Nephron progenitor cell (in vitro differentiated cells): ENCODE measurements at places on chromosomes 5 and 9.

DNA sequence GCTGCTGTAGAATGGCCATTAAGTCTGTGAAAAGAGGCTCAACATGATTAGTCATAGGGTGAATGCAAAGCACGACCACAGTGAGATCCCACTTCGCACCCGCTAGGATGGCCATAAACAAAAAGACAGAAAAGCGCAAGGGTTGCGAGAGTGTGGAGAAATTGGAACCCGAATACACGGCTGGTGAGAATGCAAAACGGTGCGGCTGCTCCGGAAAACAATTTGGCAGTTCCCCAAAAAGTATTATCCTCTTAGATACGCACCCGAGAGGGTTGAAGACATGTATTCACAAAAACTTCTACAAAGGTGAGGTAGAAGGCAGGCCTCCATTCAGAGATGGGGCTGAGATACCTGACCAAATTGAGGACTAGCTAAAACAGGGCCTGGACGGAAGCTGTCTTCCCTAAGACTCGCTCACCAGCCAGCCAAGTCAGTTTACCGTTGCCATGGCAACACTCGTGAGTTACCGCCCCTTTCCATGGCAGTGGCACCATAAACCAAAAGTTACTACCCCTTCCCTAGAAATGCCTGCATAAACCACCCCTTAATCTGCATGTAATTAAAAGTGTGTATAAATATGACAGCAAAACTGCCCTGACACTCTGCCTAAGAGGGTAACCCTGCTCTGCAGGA, 726 bp upstream of the PSMB7 start:
- no peak for DNase-seq

GRCh38 chr9:113886026-113886369, 9.9 kb downstream of the ZNF618 start:
- DNase-seq: no peak

- DNase-seq: no peak
Observed at GRCh38 chr5:143987751-143988560, 176.0 kb downstream of the HMHB1 start.

DNA sequence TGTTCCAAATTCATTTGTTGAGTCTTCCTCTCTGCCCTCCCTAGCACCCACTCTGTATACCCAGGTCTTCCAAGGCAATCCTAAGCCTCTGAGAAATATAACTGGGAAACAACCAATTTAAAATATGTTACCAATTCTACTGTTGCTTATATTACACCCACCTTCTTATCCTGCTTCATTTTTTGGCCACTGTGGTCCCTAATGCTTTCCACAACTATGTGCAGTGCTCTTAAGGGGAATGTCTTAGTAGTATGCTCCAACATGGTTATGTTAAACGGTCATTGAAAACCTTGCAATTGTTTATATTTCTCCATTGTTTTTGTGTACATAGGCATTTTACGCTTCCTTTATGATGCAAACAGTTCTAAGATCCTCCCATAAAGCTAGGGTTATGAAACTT, 273.1 kb upstream of the HAPLN1 start:
- no peak for DNase-seq

DNA sequence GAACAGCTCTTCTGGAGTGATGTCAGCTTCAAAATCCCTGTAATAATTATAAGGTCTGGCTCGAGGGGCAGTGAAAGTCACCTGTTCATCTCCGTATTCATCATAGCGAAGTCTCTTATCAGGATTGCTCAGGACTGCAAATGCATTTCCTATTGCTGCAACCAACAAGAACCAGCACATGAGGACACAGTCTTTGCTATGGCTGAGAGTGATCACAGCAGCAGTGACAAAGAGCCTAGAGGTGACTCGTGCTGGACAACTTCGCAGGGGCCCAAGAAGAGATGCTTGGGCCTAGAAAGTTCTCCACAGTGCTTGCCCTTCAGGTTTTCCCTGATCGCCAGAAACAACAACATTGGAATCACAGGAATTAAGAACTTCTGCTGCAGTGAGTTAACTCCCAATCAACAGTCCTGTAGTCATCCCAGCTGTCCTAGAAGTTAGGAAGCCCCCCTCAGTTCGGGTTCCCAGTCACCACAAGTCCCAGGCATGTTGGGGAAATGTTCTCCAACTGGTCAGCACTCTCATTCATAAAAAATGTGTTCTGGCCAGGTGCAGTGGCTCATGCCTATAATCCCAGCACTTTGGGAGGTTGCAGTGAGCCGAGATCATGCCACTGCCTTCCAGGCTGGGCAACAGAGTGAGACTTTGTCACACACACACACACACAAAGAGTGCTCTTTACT, 13.0 kb downstream of the DNAJC18 start:
- DNase-seq: no peak

DNA sequence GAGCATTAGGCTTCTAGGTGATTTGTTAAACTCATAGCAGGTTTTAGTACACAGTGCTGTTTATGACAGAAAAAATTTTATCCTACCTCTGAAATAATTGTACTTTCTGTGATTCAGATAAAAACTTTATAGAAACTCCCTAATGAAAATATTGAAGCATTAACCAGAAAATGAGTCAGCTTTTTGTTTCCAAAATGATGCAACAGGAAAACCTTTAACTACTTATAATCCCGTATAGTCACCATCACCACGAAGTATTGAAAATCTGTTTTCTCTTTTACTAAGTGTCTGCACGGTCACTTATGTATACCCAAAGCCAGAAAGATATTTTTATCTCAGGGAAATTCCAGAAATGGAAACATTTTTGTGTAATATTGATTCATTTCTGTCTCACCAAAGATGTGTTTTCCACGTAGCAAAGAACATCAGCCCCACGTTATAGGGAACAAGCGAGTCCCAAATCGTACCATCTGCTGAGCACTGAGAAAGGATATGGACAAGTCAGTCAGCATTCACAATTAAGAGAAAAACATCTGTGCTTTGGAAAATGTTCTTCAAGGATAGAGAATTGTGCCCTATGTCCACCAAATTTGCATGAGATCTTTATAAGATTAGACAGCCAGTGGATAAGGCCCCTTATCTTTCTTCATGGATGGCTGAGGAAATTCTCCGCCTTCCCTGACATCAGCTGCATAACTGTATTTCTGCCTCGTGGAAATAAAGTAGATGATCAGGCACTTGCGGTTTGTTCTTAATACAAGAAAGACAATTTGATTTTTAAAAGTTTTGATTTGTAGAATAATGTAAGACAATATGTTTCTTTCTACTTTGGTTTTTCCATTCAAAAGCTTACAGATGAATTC, 41.9 kb downstream of the TNFAIP8 start:
- no peak for DNase-seq

- DNase-seq: no peak
Observed at GRCh38 chr5:36001032-36001431, 9.8 kb upstream of the UGT3A1 start.

GRCh38 chr5:78647351-78647818, 1.2 kb downstream of the LHFPL2 start:
- no peak for DNase-seq

DNA sequence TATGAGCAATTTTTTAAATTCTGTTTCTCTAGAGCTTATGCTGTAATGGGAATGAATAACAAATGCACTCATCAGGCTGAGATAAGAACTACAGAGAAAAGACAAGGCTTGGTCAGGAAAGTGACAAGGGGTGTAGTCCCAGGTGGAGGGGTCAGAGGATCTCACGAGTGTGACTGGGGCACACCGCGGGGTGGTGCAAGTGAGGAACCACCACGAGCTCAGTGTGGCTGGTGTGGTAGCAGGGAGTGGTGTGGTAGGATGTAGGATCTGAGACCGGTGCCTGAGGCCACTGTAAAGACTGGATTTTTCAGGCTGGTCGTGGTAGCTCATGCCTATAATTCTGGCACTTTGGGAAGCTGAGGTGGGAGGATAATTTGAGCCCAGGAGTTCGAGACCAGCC, 9.0 kb downstream of the ANXA6 start:
- no peak for DNase-seq

- DNase-seq: no peak
Observed at GRCh38 chr5:76602094-76602726, 21.0 kb downstream of the F2RL2 start.

DNA sequence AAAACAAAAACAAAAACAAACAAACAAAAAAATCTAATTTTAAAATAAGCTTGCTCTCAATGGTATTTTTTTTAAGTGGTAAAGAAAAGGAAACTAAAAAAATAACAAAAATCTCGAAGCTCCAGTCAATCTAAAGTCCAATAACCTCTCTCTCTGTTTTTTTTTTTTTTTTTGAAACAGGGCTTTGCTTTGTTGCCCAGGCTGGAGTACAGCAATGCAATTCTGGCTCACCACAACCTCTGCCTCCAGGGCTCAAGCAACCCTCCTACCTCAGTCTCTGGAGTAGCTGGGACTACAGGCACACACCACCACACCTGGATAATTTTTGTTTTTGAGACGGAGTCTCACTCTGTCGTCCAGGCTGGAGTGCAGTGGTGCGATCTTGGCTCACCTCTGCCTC, 25.9 kb upstream of the GLDC start:
- no peak for DNase-seq

DNA sequence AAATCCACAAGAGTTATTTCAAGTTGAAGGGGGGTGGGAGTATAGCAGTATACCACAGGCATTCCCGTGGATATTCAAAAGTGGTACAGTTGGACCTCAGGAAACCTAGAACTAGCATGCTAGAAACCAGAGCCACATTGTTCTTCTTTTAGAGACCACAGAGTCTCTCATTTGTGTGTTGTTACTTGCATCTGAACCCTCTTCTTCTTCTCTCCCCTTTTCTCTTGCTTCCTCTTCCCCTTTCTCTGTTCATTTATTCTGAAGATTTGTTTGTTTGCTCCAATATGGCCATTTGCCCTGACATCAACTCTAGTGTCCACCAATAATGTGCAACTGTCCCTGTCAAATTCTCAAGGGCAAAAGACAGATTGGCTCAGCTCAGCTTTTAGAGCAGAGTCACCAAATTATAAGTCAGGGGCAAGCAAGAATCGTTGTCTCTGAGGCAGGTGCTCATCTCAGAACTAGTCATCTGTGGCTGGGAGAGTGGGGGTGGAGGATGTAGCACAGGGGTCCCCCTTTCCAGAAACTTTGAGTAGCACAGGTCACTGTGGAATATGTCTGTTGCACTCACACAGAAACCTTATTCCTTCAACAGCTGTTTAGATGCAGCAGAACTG, 321.1 kb downstream of the ARRDC3 start:
- DNase-seq: no peak

DNA sequence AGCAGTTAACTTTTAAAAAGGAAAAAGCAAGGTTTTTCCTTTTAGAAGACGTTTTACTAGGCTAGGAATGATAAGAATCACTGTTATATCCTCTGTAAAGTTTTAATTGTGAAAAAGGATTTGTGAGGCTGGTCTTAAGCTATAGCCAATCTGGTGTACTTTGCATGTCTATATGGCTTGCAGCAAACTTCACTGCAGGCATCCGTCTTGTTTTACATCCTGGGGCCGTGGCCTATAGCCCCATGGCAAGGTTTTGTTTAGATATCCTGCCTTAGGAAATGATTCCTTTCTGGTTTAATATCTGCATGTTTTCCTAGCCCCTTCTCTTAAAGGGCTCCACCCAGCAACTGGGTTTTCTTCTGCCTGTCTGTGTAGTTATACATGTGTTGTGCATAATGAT, 272.8 kb downstream of the ICE1 start:
- no peak for DNase-seq

- DNase-seq: peak; percentile 69
Observed at GRCh38 chr9:93346231-93347112, 105.0 kb upstream of the FAM120A start.

DNA sequence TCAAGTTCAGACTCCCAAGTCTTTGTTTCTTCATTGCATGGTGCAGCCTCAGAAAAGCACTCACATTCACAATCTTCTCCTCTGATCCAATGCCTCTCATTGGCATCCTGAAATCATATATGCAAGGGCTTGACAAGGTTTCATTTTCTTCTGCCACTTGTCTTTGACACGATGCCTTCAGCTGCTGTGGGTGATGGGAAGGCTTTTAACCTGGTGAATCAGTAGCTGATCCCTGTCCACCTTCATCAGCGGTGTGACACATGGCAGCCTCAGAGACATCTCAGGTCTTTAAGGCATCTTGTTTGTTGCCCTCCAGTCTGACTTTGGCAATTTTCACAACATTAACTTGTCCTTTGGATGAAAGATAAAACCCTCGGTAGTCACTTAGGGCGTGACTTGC, 147.2 kb downstream of the PRELID2 start:
- no peak for DNase-seq

DNA sequence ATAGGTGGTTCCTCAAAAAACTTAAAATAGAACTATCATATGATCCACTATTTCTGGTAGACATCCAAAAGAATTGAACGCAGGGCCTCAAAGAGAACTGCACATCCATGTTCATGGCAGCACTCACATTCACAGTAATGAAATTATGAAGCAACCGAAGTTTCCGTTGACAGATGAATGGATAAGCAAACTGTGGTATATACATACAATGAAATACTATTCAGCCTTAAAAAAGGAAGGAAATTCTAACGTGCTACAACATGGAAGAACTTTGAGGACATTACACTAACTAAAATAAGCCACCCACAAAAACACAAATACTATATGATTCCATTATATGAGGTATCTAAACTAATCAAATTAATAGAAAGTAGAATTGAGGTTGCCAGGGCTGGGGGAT, 18.5 kb downstream of the CENPK start:
- no peak for DNase-seq

DNA sequence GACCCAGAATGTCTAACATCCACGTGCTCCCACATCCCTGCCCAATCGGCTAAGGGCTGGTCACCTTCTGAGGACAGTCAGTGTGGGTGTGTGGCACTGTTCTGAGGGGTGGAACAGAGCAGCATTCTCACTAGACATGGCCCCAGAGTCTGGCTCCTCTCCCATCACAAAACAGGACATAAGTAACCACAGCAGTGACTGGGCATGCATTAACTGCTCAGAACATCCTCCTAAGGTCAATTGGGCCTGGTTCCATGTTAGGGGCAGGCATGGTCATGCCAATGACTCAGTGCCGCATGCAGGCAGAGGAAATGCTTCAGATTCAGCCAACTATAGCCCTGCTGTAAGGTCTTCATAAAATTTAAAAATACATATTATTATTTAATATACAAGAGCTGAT, 12.9 kb downstream of the MACROH2A1 start:
- DNase-seq: no peak

DNA sequence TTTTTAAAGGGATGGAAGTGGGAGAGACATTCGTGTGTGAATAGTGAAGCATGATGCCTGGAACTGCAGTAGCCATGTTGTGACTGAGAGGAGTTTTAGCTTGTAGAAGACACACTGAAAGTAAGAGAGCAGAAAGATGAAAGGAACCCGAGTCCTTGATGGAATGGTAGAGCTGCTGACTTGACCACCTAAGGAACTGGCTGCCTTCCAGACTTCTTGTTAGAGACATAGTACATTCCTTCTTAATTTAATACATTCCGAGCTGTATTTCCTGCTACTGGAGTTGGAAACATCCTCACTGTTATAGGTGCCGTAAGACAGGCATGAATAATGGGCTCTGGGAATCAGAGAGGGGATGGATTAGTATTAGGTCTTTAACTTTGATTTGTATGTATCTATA, 7.4 kb downstream of the CER1 start:
- DNase-seq: no peak
